ENCODE measurements at places on chromosomes 4 and X.

GRCh38 chrX:116317409-116317808, 119.0 kb upstream of the SLC6A14 start:
- no peak for DNase-seq
- H3K36me3 ChIP-seq = no peaks in the 10 kb centered on the region
- no peak overlapping the region for H3K27ac ChIP-seq

DNA sequence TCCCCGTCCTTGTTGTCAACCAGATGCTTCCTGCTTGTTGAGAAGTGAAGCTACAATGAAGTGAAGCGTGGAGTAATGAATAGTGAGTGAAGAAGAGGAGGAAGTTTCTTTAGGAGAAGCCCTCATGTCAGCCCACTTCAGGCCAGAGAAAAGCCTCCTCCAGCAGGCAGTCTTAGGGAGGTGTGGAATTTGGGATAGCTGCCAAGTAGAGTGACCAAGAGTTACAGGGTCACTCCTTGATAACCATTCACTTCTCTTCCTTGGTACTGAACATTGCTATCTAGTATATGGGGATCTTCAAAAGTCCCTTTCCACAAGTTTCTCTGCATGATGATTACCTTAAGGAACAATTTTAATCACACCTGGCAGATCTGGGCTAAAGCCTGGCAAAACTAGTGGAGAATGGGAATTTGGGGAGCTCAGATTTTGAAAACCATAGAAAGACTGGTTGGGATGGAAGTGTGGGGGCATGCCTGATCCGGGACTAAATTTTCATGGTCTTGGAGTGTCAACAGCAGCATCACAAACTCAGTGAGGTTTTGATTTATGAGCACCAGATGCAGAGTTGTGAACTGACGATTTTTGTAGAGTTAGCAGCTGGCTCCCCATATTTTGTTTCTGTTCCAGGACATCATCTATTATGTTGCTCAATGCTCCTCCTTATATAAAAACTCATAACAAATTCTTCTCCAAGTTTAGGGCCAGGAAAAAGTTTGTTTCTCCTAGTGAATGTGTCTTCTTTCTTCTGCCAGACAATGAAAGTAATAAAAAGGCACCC, 53.1 kb downstream of the IGSF1 start:
- no peak overlapping the region for H3K27ac ChIP-seq
- H3K4me1 ChIP-seq = no peaks in the 10 kb centered on the region
- peaks cover 47% of the 10 kb centered on the region for H3K27me3 ChIP-seq
- H3K4me3 ChIP-seq = no peak overlapping the region
- H3K36me3 ChIP-seq = no peaks in the 10 kb centered on the region

DNA sequence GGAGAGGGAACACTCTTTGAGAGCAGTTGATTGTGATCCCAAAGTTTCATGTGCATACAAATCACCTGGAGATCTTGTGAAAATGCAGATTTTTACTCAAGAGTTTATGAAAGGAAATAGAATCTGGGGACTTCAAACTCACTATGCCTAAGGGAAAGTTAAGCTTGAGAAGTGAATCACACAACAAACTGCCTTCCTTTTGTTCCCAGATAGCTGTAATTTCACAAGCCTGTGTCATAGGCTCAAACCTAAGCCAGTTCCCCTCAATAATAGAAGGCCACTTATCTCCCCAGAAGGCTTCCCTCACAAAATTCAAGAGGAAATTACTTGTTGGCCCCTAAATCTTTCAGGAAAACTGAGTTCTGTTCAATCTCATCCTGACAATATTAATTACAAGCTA, 132.8 kb upstream of the MAGEB16 start:
- H3K27me3 ChIP-seq = no peaks in the 10 kb centered on the region
- no peak overlapping the region for H3K4me3 ChIP-seq
- no peaks in the 10 kb centered on the region for H3K36me3 ChIP-seq
- no peak overlapping the region for H3K27ac ChIP-seq
- DNase-seq = no peak

- peak overlapping the region; percentile 72 for H3K4me3 ChIP-seq
- DNase-seq = no peak
- peaks cover 92% of the 10 kb centered on the region for H3K36me3 ChIP-seq
- H3K4me1 ChIP-seq = peaks cover 39% of the 10 kb centered on the region
- H3K27me3 ChIP-seq = peaks cover 21% of the 10 kb centered on the region
These were observed 10.4 kb downstream of the CSTF2 start for GRCh38 chrX:100830547-100830946.

DNA sequence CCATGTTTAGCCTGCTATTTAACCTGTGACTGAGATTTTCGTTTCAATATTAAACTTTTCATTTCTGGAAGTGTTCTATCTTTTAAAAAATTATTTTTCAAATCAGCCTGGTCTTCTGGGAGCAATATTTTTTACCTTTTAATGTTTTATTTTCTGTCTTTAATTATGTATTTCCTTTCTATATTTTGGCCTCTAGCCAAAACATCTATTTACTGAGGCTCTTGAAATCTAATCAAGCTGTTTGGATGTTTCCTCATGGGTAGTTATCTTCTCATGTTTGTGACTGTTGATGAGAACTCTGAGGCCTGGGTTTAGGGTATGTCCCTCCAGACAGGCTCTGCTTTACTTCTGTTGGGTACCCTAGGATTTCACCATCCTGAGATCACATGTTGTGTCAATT, 10.3 kb upstream of the SLC10A4 start:
- H3K27ac ChIP-seq = no peak overlapping the region
- H3K4me3 ChIP-seq = no peak overlapping the region
- H3K4me1 ChIP-seq = no peaks in the 10 kb centered on the region
- peaks cover 6% of the 10 kb centered on the region for H3K27me3 ChIP-seq
- H3K36me3 ChIP-seq = no peaks in the 10 kb centered on the region
- DNase-seq = no peak

DNA sequence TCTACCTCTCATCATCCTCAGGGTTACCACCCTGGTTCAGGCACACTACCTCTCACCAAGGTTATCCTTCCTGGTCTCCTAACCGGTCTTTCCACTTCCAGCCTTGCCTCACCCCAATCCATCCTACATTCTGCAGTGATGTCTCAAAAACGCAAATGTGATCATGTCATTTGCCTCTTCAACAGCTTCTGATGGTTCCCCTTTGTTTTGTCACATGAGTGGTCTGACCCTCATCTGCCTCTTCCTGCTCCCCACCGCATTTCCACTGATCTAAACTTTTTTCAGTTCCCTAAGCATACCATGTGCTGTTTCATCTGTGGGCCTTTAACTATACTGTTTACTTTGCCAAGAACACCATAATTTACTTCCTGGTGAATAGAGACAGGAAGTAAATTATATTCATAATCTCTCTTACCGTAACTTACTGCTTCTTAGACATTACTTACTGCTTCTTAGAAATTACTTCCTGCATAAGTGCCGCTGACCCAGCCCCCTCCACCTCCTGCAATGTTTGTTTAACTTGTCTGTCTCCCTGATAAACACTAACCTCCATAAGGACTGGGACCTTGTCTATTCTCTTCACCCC, 27.1 kb upstream of the NSUN7 start:
- H3K27me3 ChIP-seq = peaks cover 7% of the 10 kb centered on the region
- H3K27ac ChIP-seq = no peak overlapping the region
- H3K4me3 ChIP-seq = no peak overlapping the region
- DNase-seq = no peak
- no peaks in the 10 kb centered on the region for H3K36me3 ChIP-seq

- H3K36me3 ChIP-seq = peaks cover 71% of the 10 kb centered on the region
These were observed 19.1 kb downstream of the PRIMPOL start for GRCh38 chr4:184668511-184669114.

- H3K27me3 ChIP-seq = peaks cover 33% of the 10 kb centered on the region
- no peak overlapping the region for H3K27ac ChIP-seq
- H3K36me3 ChIP-seq = no peaks in the 10 kb centered on the region
- H3K4me1 ChIP-seq = no peaks in the 10 kb centered on the region
- no peak overlapping the region for H3K4me3 ChIP-seq
These were observed 42.0 kb downstream of the PSAPL1 start for GRCh38 chr4:7392438-7393421.

- no peak overlapping the region for H3K4me3 ChIP-seq
- peaks cover 14% of the 10 kb centered on the region for H3K4me1 ChIP-seq
- no peak for DNase-seq
- H3K27me3 ChIP-seq = peaks cover 4% of the 10 kb centered on the region
- H3K27ac ChIP-seq = no peak overlapping the region
- no peaks in the 10 kb centered on the region for H3K36me3 ChIP-seq
These were observed 44.8 kb downstream of the ABLIM2 start for GRCh38 chr4:8113611-8114377.

- peaks cover 68% of the 10 kb centered on the region for H3K36me3 ChIP-seq
- no peak overlapping the region for H3K4me3 ChIP-seq
- no peak for DNase-seq
- no peaks in the 10 kb centered on the region for H3K4me1 ChIP-seq
These were observed 63.2 kb downstream of the ANAPC10 start for GRCh38 chr4:145034727-145035211.

DNA sequence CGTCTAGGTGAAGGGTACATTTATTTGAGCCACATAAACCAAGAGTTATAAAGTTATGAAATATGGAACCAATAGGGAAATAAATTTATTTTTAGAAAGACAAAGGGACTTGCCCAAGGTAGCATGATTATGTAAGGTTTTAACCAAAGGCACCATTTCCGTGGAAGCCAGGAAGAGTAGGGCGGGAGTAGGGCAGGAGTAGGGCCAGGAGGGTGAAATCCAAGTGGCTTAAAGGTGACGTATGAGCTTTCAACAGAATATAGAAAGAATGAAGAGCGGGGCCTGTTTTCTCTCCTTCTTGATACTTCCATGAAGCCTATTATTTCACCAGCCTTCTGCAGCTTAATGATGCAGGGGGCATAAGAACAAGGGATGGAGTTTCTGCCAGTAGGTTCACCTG, 91.7 kb upstream of the PNPLA4 start:
- no peak for DNase-seq
- H3K27me3 ChIP-seq = no peaks in the 10 kb centered on the region
- no peaks in the 10 kb centered on the region for H3K4me1 ChIP-seq
- H3K4me3 ChIP-seq = no peak overlapping the region

DNA sequence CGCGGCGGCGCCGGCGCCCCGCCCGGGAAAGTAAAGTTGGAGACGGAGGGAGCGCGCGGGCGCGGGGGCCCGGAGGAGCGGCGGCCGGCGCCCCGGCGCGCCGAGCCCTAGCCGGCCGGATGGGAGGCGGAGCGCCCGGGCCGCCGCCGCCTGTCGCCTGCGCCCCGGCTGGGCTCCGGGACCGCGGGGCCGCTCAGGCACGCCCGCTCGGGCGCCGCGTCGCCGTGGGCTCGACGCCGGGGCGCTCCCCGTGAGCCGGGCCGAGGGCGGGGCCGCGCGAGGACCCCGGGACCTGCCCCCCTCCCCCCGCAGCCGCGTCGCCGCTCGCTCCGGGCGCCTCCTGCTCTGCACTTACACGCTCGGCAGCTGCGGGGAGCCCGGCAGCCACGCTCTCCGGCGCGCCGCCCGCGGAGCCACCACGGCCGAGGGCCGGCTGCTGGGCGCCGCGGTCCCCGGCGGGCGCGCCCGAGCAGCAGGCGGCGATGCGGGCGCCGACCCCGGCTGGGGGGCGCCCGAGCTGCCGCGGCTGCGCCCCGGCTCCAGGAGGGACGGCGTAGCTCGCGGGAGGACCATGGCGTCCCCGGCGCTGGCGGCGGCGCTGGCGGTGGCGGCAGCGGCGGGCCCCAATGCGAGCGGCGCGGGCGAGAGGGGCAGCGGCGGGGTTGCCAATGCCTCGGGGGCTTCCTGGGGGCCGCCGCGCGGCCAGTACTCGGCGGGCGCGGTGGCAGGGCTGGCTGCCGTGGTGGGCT, at the start of gene ADRA2C:
TSS of gene ADRA2C (plus strand) at position 350 of the 749 bp plus-strand sequence. CDS start at position 572, 222 bp downstream.
- no peak within 1 kb of the TSS for H3K27ac ChIP-seq
- H3K27me3 ChIP-seq = peaks cover 61% of the 10 kb centered on the region
- peaks cover 8% of the 10 kb centered on the region for H3K4me1 ChIP-seq
- peak within 1 kb of the TSS; percentile 59 for H3K4me3 ChIP-seq
- no peaks in the 10 kb centered on the region for H3K36me3 ChIP-seq

DNA sequence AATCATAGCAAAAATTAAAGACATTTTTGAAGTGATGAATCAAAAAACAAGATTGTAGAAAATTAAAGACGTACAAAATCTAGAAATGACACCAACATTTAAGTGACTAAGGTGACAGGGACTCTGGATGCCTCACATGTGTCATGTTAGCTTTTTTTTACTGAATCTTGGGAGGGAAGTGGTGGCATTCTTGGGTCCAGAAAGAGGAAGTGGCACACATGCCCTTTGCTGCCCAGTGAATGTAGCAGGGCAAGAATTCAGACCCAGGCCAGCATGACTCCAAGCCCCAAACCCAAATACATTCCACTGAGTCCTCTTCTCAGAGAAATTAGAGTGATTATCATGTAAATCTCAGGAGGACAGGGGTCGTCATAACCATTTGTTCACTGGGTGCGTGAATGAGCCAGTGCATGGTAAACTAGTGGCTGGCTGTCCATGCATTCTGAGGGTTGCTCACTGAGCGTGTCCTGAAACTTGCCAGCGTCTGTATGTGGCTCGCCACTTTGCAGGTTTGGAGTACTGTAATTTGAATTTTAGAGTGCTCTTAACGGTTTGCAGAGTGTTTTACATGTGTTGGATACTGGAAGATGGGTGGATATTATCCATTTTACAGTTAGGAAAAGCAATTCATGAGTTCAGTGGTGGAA, 55.4 kb upstream of the TBC1D14 start:
- peak overlapping the region; percentile 33 for H3K27ac ChIP-seq
- peaks cover 77% of the 10 kb centered on the region for H3K36me3 ChIP-seq
- peaks cover 35% of the 10 kb centered on the region for H3K4me1 ChIP-seq
- DNase-seq = no peak

DNA sequence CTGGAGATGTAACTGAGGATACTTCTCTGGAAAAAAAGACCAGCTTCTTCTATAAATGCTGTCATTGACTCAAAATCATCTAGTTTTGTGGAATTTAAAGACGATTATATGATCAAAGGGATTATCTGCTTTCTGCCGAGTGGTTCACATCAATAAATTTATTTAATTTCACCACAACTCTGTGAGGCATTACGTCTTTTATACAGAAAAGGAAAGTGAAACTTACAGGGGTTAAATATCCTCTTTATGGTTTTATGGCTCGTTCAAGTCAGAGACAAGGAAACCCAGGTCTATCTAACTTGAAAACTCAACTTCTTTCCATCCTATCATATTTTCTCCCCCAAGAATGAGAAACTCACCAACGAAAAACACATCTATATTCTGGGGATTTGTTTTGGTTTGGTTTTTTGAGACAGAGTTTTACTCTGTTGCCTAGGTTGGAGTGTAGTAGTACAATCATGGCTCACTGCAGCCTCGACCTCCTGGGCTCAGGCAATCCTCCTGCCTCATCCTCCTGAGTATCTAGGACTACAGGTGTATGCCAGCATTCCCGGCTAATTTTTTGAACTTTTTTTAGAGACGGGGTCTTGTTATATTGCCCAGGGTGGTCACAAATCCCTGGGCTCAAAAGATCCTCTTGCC, 377.9 kb upstream of the EMCN start:
- DNase-seq = no peak
- peak overlapping the region; percentile 71 for H3K4me3 ChIP-seq
- H3K27me3 ChIP-seq = no peaks in the 10 kb centered on the region
- peaks cover 16% of the 10 kb centered on the region for H3K4me1 ChIP-seq
